ENCODE measurements at places on chromosomes 1 and 21.

- DNase-seq, result no peak
Measured at GRCh38 chr1:209829716-209830115, 1.9 kb downstream of the UTP25 start.

DNA sequence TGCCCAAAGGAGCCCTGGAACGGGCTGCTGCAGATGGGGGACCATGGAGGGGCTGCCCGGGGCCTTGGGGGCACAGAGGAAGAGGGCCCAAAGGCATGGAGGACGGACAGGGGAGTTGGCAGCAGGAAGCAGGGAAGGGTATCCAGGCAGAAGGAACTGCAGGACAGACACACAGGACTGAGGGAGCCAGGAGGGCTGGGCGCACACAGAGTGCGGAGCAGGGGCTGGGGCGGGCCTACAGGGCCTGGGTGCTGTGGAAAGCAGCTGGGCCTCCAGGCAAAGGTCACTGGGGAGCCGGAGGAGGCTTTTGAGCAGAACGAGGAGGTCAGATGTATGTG lies 28.1 kb downstream of the KRTAP10-1 start:
- no peak for DNase-seq

DNA sequence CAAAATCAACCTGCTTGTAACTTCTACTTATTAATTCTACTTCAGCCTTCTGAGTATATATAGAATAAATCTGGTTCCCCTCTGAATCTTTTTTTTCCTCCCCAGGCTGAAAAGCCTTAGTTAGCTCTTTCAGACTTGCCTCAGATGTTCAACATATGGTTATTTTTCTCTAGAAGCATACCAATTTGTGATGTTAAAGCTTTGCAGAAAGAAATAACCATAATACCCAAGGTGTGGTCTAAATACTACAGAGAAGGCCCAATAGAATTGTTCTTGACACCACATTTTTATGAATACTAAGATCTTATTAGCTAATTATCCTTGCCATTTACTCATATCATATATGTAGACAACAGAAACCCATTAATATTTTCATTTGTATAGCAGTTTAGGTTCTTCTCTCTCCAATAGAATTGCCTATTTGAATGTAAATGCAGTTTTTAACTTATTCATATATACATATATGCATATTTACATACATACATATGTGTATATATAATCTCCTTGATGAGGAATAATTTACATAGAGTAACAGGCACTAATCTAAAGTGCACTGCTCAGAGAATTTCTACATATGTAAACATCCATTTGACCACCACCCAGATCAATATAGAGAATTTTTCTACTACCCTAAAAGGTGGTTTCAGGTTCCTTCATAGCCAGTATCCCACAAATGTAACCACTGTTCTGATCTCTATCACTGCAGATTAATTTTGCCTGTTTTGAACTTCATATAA lies 175.2 kb upstream of the IVNS1ABP start:
- no peak for DNase-seq

DNA sequence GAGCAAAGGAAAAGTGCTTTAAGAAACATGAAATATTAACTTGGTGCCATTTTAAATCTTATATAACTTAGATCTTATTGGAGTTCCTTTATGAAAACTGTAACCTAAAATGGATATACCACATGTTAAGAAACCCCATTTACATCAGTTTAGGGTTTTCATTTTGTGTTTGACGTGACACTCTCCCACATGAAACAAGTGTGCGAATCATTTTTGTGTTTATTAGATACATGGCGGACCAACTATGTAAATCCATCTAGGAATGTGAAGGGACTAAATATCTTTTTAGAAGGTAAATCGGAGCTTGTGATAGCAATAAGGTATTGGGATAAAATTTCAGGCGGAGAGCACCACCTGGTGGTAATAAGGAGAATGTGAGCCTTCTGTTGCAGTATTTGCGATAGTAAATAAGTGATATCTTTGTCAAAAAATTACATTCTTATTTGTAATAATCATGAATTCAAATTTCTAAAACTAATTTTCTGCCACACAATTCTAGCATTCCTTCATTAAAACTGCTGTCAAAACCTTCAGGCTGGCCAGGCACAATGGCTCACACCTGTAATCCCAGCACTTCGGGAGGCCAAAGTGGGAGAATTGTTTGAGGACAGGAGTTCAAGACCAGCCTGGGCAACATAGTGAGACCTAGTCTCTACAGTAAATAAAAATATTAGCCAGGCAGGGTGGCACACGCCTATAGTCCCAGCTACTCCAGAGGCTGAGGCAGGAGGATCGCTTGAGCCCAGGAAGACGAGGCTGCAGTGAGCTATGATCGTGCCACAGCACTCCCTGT lies 31.3 kb downstream of the SMAP2 start:
- peak; percentile 57 for DNase-seq

GRCh38 chr1:214718724-214719123 lies 115.7 kb downstream of the CENPF start:
- no peak for DNase-seq

DNA sequence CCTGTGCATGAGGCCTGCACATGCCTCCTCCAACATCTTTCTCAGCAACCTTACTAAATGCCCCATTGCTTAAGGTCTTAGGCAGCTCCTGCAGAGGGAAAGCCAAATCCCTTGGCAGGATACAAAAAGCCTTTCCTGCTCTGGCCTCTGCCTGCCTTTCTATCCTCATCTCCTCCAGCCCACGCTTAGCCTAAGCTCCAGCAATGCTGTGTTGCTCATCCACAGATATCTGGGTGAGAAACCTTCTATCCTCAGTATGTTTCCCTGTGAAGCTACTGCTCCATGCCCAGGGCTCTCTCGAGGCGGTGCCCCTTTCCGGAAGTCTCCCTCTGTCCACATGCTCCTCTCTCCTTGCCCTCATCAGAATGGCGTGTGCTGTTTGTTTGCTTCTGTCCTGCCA lies 37.0 kb upstream of the CCSAP start:
- DNase-seq, result no peak

DNA sequence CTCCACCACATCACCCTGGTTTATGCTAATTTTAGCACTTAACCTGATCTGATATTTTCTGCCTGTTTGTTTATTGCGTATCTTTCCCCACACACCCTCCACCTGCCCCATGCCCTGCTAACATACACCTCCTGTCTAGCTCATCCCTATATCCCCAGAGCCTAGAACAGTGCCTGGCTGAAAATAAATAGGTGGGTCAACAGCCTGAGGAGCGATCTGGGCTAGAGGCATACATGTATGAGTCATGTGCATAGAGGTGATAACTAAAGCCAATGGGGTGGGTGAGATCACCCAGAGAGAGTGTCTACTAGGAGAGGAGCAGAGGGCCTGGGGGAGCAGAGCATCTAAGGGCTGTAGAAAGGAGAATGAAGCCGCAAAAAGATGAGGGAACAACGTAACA lies 2.7 kb downstream of the HTR1D start:
- DNase-seq, result no peak

Data from NT2/D1 (cell line).